ENCODE measurements at places on chromosomes 2 and 18.

DNA sequence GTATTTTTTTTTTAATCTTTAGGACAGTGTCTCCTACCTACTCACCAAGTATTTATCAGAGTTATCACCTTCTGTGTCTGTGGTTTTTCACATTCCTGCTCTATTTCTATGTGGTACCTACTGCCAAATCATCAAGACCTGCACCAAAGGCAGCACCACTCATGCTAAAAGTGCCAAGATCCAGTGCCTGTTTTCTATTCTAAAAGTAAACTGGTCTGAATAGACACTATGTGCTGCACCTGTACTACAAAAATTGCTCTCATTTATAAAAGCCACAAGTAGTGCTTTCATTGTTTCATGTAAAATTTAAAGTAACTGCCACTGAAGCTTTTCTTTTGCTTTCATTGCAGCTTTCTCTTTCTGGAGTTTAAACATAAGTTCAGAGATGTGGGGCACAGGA is 103.9 kb upstream of the GULP1 start:
- H3K4me1 ChIP-seq, result no peaks in the 10 kb centered on the region
- no peak overlapping the region for H3K27ac ChIP-seq
- no peaks in the 10 kb centered on the region for H3K27me3 ChIP-seq
- H3K4me3 ChIP-seq, result no peak overlapping the region

GRCh38 chr2:206736935-206737334 is 18.7 kb upstream of the DYTN start:
- DNase-seq, result no peak
- H3K36me3 ChIP-seq, result no peaks in the 10 kb centered on the region
- no peak overlapping the region for H3K27ac ChIP-seq
- H3K27me3 ChIP-seq, result no peaks in the 10 kb centered on the region

DNA sequence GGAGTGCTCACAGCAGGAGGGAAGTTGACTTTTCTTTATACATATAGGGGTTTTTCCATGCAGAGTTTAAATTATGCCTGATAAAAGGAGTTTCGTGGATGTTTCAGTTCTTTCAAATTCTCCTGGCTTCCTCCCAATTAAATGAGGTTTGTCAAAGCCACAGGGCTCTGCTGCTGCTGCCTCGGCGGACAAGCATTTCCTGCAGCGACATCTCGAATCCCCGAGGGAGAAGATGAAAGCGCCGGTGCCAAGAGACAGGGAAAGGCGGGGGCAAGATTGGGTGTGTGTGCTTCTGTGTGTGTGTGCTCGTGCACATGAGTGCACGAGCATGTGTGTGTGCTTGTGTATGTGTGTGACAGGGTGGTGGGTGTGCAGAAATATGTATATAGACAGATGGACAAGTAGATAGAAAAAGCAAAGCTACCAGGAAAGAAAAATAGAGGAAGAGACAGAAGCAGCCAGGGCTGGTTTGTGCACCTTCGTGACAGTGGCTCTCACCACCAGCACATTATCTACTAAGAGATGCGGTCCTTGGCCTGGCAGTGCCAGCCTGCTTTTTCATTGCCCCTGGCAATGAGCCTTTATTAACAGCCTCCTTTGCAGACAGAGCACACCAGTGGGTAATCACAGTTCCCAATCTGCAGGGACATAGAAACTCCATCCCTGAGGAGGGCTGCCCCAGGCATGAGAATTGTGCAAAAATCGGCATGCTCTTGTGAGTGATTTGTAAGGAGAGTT is 76.2 kb downstream of the CDK15 start:
- H3K27ac ChIP-seq, result no peak overlapping the region
- H3K36me3 ChIP-seq, result no peaks in the 10 kb centered on the region
- peaks cover 60% of the 10 kb centered on the region for H3K27me3 ChIP-seq

DNA sequence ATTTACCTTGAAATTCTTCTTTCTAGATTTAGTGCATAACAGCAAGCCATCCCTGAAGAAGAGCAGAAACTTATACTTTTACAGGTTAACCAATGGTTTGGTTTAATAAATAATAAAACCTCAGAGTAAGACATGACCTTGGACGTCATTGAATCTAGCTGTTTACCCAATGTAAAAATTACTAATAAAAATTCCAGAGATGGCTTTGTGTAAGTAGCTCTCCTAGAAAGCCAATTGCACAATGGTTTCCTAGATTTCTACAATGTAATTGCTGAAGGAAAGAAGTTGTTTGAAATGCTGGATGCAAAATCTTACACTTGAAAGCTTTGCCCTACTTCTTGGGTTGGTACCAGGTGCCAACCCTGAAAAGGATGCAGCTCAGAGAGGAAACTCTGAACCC is 1.5 kb downstream of the XDH start:
- no peaks in the 10 kb centered on the region for H3K4me1 ChIP-seq
- no peaks in the 10 kb centered on the region for H3K36me3 ChIP-seq
- DNase-seq, result no peak
- no peaks in the 10 kb centered on the region for H3K27me3 ChIP-seq
- H3K27ac ChIP-seq, result no peak overlapping the region

DNA sequence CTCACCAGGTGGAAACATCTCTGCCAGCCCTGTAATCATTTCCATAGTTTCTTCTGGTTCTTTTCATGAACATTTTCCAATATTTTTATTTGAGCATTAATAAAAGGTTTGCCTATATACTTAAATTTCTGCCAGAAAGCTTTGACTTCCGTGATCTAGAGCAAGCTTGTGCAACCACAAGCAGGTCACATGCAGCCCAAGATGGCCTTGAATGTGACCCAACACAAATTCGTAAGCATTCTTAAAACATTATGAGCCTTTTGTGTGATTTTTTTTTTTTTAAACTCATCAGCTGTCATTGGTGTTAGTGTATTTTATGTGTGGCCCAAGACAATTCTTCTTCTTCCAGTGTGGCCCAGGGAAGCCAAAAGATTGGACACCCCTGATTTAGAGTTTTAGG is 51.6 kb downstream of the NEDD4L start:
- no peaks in the 10 kb centered on the region for H3K27me3 ChIP-seq
- DNase-seq, result no peak
- no peak overlapping the region for H3K4me3 ChIP-seq
- H3K4me1 ChIP-seq, result peaks cover 9% of the 10 kb centered on the region
- no peak overlapping the region for H3K27ac ChIP-seq

DNA sequence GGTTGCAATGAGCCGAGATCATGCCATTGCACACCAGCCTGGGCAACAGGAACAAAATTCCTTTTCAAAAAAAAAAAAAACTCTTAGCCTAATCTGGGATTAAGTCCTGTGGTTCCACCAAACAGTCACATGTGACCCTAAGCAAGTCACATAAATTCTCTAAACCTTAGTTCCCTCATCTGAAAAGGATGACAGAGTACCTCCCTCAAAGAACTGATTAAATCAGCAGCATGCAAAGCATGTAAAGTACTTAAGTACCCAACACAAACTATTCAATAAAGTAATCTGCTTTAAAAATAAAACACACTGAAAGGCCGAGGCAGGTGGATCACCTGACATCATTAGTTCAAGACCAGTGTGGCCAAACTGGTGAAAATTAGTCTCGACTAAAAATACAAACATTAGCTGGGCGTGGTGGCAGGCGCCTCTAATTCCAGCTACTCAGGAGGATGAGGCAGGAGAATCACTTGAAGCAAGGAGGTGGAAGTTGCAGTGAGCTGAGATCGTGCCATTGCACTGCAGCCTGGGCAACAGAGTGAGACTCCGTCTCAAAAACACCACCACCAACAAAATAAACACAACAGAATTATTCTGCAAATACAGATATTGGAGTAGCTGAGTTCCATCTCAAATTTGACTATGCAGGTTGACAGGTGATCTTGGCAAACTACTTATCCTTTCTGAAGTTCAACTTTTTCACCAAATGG is 7.0 kb downstream of the USP34 start:
- H3K4me1 ChIP-seq, result no peaks in the 10 kb centered on the region
- H3K4me3 ChIP-seq, result no peak overlapping the region
- H3K36me3 ChIP-seq, result no peaks in the 10 kb centered on the region
- H3K27me3 ChIP-seq, result no peaks in the 10 kb centered on the region
- no peak overlapping the region for H3K27ac ChIP-seq

DNA sequence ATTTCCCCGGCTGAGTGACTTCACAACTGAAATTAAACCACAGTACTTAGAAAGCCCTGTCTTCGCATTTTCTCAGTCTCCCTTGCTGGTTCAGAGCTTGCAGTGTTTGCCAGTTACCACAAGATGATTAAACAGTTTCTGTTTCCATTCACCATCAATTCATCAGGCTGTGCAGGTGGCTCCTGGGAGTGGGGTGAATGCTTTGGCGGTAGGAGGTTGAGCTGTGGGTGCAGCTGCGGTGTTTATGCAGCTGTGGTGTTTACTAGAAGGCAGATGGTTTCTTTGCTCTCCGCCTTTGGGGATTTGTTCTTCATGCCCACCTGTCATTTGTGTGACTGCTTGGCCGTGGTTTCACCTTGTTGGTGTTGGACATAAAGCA is 16.1 kb downstream of the ACOXL start:
- no peak for DNase-seq
- H3K27me3 ChIP-seq, result no peaks in the 10 kb centered on the region
- H3K36me3 ChIP-seq, result no peaks in the 10 kb centered on the region
- H3K27ac ChIP-seq, result peak overlapping the region; percentile 18
- peaks cover 18% of the 10 kb centered on the region for H3K4me1 ChIP-seq

DNA sequence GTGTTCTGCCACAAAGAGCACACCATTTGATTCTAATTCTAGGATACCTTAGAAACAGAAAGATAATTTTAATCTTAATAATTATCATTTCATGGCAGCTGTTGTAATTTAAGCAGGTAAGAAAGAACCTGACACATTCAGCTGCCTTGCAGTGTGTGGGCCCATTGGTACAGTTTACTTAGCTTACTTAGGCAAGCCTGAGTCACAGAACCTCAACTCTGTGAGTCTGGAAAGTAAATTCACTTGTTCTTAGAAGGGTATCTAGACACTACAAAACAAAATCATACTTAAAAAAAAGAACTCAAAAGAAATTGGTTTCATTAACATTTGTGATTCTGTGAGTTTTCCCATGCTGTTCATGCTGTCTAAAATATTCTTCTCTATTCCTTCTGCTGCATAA is 956.3 kb upstream of the SLC39A10 start:
- H3K27me3 ChIP-seq, result no peaks in the 10 kb centered on the region
- no peaks in the 10 kb centered on the region for H3K4me1 ChIP-seq
- no peaks in the 10 kb centered on the region for H3K36me3 ChIP-seq
- DNase-seq, result no peak
- H3K4me3 ChIP-seq, result no peak overlapping the region
- H3K27ac ChIP-seq, result no peak overlapping the region

DNA sequence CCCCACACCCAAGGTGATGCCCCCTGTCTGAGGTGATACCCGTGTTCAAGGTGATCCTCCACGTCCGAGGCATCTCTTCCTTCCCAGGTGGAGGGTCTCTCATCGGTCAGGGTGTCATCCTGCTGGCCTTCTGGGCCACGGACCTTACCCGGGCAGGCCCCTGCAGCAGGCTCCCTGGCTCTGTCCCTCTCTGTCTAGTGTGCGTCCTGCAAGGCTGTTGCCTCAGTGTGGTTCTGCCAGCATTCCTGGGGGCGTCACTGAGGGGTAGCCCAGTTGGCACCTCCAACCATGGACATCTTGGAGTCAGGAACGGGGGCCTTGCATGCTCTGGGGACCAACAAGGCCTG is 5.6 kb upstream of the PER2 start:
- no peaks in the 10 kb centered on the region for H3K36me3 ChIP-seq
- peaks cover 17% of the 10 kb centered on the region for H3K4me1 ChIP-seq
- no peak for DNase-seq
- no peak overlapping the region for H3K27ac ChIP-seq
- H3K4me3 ChIP-seq, result no peak overlapping the region

DNA sequence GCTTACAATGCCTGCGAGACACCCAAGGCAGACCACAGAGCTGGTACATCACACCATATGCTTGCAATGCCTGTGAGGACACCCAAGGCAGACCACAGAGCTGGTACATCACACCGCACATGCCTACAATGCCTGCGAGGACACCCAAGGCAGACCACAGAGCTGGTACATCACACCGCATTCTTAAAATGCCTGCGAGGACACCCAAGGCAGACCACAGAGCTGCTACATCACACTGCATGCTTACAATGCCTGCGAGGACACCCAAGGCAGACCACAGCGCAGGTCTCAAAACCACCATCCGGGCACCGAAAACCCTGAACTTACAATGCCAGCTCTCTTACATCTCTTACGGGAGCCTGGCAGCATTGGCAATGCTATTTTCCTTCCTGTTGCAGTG is 799.6 kb downstream of the GALR1 start:
- no peaks in the 10 kb centered on the region for H3K4me1 ChIP-seq
- no peaks in the 10 kb centered on the region for H3K36me3 ChIP-seq
- no peak for DNase-seq
- H3K27ac ChIP-seq, result no peak overlapping the region

DNA sequence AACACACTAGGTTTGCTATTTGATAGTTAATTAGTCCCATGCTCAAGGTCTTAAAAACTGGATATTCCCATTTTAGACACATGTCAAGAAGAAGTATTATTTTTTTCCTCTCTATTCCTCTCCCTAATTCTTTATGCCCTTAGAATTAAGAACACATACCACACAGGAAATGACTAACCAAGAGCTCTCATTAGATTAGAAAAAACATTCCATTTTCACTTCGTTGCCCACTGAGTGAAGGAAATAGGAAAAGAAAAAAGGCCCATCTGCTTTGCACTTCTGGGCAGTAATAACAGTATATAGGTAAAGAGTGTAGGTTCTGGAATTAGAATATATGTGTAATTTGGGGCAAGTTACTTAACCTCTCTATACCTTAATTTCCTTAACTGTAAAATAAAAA is 26.9 kb downstream of the ACADL start:
- no peaks in the 10 kb centered on the region for H3K27me3 ChIP-seq
- no peak overlapping the region for H3K4me3 ChIP-seq
- DNase-seq, result no peak
- no peaks in the 10 kb centered on the region for H3K36me3 ChIP-seq
- no peaks in the 10 kb centered on the region for H3K4me1 ChIP-seq

DNA sequence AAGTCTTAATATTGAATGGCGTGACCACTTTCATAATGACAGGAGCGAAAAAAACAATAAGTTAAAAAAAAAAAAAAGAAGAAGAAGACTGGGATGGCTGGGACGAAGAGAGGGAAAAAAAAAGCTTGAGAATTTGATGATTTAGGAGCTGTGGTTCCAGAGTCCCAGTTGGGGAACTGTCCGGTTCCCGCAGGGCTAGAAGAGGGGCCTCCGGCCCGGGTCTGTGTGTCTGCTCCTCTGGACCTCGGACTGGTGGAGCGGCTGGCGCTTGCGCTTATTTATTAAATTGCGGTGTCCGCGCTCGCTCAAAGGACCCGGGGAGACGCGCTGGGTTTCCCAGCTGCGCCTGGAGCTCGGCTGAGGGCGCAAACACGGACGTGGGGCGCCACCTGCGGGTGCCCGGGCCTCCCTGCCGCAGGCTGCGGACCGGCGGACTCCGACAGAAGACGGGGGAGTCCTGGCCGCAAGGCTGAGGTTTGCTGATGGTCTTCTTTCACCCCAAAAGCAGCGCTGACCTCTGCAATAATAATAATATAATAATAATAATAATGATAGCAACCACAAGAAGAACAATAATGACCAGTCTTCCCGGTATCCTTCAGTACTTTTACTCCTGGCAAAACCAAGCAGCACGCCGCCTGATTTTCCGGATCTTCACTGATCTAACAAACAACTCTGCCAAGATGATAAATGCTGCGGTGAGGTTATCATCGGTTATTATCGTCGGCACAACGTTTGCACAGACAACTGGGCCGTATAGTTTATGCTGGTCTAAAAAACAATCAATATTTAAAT is at the start of gene CBLN2:
Gene CBLN2, minus strand, starts transcription at position 251 of the 795 bp plus-strand sequence. CDS start 2,182 bp downstream, outside the sequence.
- H3K27ac ChIP-seq, result no peak within 1 kb of the TSS
- peaks cover 10% of the 10 kb centered on the region for H3K4me1 ChIP-seq
- H3K36me3 ChIP-seq, result no peaks in the 10 kb centered on the region
- H3K27me3 ChIP-seq, result peaks cover 34% of the 10 kb centered on the region

Measured in neuronal stem cell (in vitro differentiated cells).